ENCODE measurements at places on chromosomes 6 and 20.

- no peak for DNase-seq
Observed at GRCh38 chr20:15512916-15513315, 1060.3 kb downstream of the KIF16B start.

GRCh38 chr6:97195117-97195516, 87.9 kb downstream of the MMS22L start:
- DNase-seq, result no peak

DNA sequence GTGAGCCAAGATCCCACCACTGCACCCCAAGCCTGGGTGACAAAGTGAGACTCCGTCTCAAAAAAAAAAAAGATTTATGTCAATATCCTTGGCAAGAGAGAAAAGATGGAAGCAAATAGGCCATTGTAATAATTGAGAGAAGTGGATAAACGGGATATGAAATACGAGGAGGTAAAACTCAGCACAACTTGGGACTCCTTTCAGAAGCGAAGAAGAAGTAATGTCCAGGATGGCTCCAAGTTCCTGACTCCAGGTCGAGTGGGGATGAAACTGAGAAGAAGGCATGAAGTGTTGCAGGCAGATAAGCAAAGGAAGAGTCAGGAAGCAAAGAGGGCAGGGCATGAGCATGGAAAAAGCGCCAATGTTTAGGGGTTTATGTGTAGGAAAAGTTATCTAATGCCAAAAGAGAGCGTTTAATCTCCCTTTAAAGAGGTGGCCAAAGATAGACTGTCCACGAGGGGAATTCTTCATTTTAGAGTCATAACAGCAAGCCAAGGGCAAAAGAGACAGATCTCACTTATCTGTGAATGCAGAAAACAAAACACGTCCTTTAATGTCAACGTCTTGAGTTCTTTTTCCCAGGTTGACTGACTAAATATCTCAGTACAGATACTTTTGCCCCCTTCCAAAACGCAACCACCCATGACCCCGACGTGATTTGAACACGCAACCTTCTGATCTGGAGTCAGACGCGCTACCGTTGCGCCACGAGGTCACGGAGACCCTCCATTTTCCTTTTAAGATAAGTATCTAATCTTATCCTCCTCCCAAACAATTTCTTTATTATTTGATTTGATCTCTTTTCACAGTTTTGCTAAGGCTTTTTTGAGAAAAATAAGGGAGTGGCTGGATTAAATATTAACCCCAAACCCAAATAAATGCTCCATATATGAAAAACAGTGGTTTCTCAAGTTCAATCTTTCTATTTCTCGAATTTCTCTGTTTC, 46.3 kb upstream of the BTN3A2 start:
- no peak for DNase-seq

- DNase-seq, result no peak
Observed at GRCh38 chr6:149451376-149452036, 33.3 kb downstream of the ZC3H12D start.

- DNase-seq, result no peak
Observed at GRCh38 chr6:87723170-87724078, 21.4 kb upstream of the AKIRIN2 start.

GRCh38 chr20:40687384-40688128, 1.5 kb downstream of the MAFB start:
- no peak for DNase-seq

DNA sequence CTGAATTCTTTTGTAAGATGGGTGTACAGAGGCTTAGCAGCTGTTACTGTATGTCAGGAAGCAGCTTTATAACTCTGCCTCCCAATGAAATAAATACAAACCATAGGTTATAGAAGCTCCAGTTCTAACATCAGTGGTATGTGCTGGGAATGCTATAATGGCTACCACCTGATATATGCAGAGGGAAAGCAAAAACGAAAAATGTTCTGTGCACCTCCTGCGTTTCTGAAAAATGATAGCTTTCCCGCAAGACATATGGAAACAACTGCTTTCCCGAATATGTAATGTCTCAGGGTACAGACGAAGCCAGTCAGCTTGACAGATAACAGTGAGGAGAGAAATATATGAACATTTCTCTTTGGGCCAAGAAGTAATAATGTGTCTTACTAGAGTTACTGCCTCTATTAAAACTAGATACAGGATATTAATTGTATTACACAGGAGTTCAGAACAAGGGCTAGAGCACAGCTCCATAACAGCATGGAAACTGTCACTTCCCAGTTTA, 517.0 kb upstream of the NRSN1 start:
- DNase-seq, result no peak

DNA sequence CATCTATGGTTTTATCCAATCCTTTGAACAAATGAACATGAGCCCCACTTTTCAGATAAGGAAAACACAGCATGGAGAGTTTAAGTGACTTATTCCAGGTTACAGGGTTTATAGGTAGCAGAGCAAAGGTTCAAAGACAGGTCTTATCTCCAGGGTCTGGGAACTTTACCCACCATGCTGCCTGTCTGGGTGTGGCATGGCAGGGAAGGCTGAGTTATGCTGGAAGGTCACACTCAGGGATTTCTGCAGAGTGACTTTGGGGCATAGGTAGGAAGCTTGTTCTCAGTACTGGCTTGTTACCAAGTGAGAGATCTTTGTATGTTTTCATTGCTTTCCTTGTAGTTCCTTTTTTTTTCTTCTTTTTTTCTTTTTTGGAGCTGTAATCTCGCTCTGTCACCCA, 1.8 kb downstream of the ZNF831 start:
- no peak for DNase-seq

- no peak for DNase-seq
Observed at GRCh38 chr6:37077191-37077904, 71.9 kb downstream of the FGD2 start.

DNA sequence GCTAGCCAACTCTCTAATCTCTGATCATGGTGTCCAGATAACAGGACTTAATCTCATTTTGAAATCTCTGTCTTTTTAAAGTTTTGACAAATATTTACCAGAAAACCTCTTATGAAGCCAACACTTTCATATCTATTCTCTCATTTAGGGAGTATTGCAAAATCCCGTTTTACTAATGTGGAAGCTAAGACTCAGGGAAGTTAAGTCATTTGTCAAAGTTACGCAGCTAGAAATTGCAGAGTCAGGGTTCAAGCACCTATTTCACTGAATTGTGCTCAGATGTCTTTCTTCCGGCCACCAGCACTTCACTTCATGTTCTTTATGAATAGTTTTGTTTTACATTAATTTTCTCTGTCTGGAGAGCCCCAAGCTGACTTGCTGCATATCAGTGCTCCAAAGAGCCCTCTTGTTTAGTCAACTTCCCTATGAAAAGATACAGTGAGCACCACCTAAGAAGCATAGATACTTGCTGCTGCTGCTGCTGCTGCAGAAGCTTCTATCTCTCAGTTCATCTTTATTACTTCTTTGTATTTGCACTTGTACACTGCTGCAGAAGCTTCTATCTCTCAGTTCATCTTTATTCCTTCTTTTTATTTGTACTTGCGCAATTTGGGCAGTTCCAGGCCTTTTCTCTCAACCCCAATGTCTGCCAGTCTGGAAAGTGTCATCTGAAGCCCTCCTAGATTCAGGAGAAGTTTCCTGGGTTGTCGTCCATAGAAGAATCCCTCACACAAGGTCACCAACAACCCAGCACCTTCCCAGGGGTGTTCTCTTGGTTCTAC, 329.7 kb downstream of the MAFB start:
- DNase-seq, result no peak

DNA sequence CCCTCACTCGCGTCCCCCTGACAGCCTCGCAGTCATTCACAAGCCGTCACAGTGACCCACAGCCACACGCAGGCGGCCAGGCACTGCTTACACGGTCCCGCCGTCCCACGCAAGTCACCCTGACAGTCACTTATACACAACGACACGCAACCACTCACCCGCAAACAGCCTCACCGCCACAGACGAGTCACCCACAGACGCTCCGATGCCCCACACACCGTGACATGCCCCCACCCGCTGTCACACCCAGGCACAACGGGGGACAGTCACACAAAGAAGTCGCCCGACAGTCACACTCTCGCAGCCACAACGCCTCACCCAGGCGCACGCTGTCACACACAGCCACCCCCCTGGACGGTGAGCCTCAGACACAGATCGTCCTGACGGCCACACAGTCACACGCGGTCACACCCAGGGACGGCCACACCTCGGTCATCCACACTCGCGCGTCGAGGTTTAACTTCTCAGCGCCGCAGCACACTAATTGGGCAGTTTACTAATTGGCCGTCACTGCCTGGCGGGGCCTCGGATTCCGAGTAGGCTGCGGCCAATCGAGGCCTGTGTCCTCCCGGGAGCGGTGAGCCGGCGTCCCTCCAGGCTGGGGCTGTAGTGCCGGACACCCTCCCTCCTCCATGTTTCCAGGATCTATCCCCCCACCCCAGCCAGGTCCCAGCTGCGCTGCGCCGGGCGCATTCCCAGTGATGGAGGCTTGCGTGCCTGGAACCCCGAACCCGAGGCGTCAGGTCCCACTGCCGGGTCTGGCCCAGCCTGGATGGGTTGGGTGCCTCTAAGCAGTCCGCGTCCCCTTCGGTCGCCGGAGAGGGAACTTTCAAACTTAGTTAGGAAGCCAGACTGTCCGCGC, 790 bp downstream of the TOX2 start:
- peak; percentile 44 for DNase-seq

- no peak for DNase-seq
Observed at GRCh38 chr6:10449751-10450150, 34.9 kb upstream of the TFAP2A start.

GRCh38 chr20:34104059-34104458, 8.0 kb downstream of the EIF2S2 start:
- no peak for DNase-seq

- no peak for DNase-seq
Observed at GRCh38 chr20:11849976-11850670, 67.6 kb upstream of the BTBD3 start.

DNA sequence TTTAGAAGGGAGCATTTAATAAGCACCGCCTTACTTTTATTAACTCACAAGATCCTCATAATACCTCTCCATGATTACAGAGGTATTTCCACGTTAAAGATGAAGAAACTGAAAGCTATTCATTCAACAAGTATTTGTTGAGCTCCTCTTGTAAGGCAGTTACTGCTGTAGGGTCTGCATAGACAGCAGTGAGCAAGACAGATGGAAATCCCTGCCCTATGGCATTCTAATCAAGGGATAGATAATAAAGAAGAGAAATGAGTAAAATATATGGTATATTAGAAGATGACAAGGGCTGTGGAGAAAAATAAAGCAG, 77.8 kb upstream of the CTNNBL1 start:
- no peak for DNase-seq

Measured in GM10248 (cell line).